Neural progenitor cell (in vitro differentiated cells): ENCODE measurements at places on chromosomes 4 and X. TPM values are rescaled to one million over a fixed set of nuclear protein-coding genes. Genes with fewer than 3 reads are reported as not detected.

DNA sequence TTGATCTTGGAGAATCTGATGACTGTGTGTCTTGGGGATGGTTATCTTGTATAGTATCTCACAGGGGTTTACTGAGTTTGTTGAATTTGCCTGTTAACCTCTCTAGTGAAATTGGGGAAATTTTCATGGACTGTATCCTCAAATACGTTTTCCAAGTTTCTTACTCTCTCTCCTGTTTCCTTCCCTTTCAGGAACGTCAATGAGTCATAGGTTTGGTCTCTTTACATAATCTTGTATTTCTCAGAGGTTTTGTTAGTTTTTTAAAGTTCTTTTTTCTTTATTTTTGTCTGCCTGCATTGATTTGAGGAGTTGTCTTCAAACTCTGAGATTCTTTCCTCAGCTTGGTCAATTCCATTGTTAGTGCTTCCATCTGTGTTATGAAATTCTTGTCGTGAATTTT is 227.7 kb upstream of the GPRIN3 start:
- DNase-seq: no peak

DNA sequence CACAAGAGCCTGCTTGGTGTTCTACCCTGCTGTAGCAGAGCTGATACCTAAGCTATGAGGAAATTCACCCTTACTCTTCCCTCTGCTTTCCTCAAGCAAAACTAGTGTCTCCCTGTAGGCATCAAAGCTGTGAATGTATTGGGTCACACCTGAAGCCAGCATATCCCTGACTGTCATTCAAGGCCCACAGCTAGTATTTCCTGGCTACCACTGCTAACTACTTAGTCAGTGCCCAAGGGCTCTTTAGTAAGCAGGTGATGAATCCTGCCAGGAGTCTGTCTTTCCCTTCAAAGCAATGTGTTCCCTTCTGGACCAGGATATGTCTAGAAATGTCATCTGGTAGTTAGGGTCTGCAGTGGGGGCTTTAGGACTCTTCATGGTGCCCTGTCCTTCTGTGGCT is 125.7 kb downstream of the RPA4 start:
- no peak for DNase-seq

GRCh38 chr4:31084806-31085416 is 364.7 kb downstream of the PCDH7 start:
- DNase-seq: no peak

GRCh38 chrX:51571874-51572273 is 46.8 kb downstream of the CENPVL3 start:
- no peak for DNase-seq

DNA sequence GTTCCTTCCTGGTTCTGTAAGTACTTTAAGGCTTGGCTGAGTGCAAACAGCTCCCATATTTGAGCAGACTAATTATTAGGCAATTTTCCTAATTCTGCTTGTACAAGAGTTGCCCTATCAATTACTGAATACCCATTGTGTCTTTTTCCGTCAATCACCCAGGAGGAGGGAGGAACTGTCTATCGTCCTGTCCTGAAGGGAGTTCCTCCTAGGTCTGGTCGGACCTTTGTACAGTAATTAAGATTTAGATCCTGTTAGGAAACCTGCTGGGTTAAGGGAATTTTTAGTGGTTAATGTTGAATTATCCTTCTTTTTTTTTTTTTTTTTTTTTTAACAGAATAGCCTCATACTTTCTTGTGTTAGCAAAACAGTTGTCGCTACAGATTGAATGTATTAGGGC is 130.1 kb downstream of the KDM6A start:
- no peak for DNase-seq

DNA sequence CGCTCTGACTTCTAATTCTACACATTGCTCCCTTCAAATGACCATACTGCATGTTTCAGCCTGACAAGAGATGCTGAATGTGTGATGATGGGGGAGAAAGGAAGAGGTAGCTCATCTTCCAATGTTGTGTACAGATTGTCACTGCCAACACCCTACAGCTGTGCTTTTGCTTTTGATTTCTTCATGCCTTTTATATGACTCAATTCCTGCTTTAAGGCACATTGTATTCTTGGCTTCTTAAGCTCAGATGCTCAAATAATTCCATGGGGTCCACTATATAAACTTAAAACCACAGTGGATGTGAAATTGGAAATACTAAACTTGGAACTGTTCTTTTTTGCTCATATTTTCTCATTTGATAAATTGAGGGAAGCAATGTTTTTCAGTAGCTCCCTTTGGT is 183.2 kb upstream of the WDFY3 start:
- DNase-seq: no peak

- DNase-seq: no peak
These were observed 12.7 kb upstream of the GCNA start for GRCh38 chrX:71565474-71566041.

DNA sequence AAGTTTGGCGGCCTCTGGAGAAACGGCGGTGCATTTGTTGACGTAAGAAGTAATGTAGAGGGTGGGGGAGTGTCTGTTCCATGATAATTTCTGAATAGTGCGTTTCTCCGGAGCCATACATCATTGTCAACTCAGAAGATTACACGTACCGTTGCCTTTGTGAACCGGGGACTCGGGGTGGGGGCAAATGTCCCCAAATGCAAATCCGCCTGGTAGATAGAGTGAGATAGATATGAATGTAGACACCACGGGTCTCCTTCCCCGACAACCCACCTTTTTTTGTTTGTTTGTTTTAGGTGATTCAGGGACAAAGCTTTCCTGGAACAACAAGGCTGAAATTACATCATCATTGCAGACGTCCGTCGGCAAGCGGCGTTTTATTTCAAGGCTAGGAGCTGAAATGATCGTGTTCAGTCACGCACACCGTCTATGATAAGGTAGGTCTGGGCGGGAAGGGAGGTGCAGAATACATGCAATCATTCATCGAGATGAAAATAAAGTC is 96.0 kb upstream of the PPP2R3B start:
- no peak for DNase-seq

GRCh38 chrX:130330146-130330545 is 9.6 kb upstream of the SLC25A14 start:
- DNase-seq: no peak

GRCh38 chr4:16416601-16417000 is 190.3 kb upstream of the TAPT1 start:
- DNase-seq: no peak

- no peak for DNase-seq
These were observed 810.7 kb upstream of the AMOT start for GRCh38 chrX:113651306-113651705.

- DNase-seq: no peak
These were observed 375.8 kb upstream of the CXorf51B start for GRCh38 chrX:146433771-146434170.

DNA sequence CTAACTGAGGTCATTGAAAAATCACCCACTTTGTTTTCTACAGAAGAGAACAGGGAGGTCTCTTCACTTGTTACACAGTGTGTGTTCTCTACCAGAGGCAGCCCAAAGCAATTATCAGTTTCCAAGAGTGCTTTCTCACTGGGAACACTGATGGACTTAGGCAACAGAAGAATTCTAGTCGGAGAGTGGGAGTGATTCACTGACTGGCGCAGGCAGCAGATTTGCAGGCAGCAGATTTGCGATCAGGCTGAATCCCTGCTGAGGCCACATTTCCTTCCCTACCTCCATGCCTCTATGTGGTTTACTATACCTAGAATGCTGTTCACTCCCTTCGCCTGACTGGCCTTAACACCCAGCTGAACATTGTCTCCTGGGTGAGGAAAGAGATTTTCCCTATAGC is 6.6 kb downstream of the OCIAD2 start:
- peak; percentile 19 for DNase-seq

DNA sequence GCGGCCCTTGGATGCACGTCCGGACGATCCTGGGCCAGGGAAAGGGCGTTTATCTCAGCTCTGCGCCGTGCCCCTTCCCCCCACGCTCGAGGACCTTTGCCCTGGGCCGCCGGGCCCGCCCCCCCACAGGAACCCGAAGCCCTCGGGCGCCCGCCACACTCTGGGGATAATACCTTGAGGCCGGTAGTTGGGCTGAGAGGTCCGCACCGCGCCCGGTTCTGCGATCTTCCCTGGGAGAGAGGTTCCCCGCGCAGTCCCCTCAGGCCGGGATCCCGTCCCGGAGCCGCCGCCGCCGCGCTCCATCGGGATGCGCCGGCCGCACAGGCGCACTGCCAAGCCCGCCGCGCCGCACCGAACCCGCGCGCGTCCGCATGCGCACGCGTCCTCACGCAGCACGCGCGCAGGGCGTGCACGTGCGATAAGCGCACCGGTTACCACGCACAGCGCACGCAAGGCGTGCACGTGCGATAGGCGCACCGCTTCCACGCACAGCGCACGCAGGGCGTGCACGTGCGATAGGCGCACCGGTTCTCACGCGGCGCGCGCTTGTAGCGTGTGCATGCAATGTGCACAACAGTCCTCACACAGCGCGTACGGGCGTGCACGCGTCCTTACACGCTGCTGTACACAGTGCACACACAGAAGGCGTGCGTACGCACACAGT is at the start of gene MAP7D2:
MAP7D2 (minus strand) TSS at position 331 of the 664 bp plus-strand sequence; CDS start at position 303, 28 bp downstream.
- DNase-seq: peak; percentile 45

DNA sequence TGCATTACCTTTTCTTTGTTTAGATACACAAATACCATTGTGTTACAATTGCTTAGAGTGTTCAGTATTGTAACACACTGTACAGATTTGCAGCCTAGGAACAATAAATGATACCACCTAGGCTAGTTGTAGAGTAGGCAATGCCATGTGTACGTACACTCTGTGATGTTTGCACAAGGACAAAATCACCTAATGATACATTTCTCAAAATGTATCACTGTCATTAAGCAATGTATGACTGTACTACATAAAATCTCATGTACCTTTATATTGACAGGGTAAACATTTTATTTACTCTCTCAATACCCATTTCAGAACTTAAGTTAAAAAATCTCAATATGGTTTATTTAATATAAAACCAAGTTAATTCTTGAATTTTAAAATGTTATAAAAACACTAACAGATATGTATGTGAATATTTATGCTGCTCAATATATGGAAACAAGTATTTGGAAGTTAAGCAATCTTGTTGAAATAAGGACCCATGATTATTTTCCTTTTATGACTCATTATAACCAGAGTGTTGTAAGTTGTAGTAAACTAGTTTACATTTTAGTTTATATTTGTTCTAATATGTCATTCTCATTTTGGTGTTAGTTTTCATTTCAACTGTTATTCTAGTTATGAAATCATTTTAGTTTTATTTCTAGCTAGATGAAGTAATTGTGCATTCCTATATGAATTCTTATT is 409.2 kb downstream of the TLL1 start:
- DNase-seq: no peak

DNA sequence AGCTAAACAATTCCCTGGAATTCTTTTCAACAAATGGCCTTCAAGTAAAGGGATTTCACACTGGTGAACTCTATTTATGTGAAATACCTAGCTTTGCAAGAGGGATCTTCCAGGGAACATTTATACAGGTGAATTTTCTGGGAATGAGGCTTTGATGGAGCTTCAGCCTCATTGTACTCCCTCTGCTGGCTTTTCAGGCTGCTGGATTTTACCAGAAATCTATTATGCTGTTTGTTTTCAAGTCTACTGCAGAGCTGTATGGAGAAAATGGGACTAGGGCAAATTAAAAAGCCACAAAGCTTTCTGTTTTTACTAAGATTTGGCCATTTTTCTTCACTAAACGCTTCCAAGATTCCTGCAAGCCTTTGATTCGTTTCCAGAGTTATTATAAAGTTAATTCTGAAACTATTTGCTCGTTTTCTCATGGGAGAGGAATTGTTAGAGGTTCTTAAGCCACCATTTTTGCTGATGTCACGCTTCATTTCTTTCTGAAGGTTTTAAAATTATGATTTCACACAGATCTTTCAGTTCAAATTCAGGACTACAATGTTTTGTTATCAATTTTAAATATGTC is 31.6 kb downstream of the KDM6A start:
- peak; percentile 41 for DNase-seq

DNA sequence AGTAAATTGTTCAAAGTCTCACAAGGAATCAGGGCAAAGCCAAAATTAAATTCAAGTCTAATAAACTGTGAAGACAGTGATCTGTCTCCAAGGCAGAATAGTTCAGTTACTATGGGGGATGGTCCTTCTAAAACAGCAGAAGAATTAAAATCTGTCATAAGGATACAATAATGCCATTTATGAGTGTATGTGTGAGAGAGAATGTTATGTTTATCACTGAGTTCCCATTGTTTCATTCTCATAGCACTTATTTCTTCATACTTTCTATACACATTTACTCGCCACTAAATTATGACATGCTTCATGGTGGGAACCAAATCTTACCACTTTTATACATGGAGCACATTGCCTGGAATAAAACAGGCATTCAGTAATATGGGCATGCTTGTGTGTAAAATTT is 102.5 kb downstream of the AMMECR1 start:
- no peak for DNase-seq

GRCh38 chrX:141341341-141341740 is 99.0 kb upstream of the SPANXC start:
- DNase-seq: no peak

- DNase-seq: no peak
These were observed 136.4 kb downstream of the AMELX start for GRCh38 chrX:11429538-11430085.

GRCh38 chrX:129496625-129497024 is 26.7 kb downstream of the SMARCA1 start:
- DNase-seq: no peak

GRCh38 chr4:153152501-153153338 is 51.5 kb upstream of the TRIM2 start:
- peak; percentile 40 for DNase-seq

DNA sequence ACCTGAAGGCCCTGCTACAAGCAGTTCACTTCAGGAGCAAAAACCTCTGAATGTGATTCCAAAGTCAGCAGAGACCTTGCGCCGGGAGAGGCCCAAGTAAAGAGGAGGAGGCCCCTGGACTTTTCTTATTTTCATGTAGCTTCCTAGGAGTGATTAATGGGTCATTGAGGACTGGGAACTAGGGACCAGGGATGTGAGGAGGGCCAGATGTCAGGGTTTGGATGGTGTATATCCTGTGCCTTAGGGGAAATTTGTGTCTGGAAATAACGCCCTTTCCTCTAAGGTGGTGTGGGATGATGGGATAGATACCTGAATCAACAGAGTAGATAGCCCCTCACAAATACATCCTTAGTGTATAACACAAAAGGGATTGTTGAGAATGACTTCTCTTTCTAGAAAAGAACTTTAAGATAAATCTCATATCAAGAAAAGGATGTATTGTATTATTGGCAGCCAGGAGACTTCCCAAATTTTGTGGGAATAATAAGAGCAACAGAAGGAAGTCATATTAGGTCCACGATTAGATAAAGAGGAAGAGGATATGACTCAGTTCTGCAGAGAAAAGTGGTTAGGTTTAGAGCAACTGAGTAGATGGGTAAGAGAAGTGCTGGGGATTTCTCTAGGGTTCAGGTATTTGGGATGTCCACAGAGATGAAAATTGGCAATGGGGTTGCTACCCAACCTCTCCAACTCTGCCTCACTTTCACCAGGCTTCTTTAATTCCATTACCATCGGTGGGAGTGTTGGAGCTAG is 1.1 kb downstream of the ITGB1BP2 start:
- no peak for DNase-seq

The SMIM10L2A gene
- 1.9 and 5.9 TPM in 2 replicates for total RNA-seq

The SSR4 gene
- total RNA-seq: 58.4 and 112 TPM in 2 replicates

The MAGEC1 gene
- total RNA-seq: not detected in 2 replicates

The TEX13B gene
- total RNA-seq: not detected in 2 replicates

The NIPAL1 gene
- 0.84 and 1.2 TPM in 2 replicates for total RNA-seq

The CACNA1F gene
- total RNA-seq: 1.1 and 4.9 TPM in 2 replicates

The TENM3 gene
- total RNA-seq: 78.7 and 126 TPM in 2 replicates

The LEF1 gene
- 15.0 and 19.4 TPM in 2 replicates for total RNA-seq

The RNF128 gene
- total RNA-seq: 0.06 TPM in 1 of 2 replicates, not detected in the other

The PLP1 gene
- 106 and 107 TPM in 2 replicates for total RNA-seq

The MTMR1 gene
- 17.4 and 18.0 TPM in 2 replicates for total RNA-seq

The LRCH2 gene
- total RNA-seq: 18.1 and 24.9 TPM in 2 replicates
